Kidney (tissue), 22 donors: ENCODE measurements at places on chromosomes 3 and 15.

GRCh38 chr3:50123394-50124051, 31.6 kb upstream of the SEMA3F start:
- peak; percentile 16 for DNase-seq

DNA sequence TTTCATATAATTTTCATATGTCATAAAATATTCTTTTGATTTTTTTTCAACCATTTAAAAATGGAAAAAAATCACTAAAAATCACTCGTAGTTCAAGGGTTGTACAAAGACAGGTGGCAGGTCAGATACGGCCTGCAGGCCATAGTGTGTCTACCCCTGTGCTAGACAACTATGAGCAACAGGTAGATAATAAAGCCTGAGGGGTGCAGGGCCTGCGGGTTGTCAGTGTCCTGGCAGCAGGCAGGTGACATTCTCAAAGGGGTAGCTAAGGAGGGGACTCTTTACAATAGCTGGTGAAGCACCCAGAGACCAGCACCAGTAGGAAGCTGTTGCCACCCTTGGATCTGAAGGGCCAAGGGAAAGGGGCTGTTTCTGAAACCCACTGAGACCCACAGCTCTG, 34.4 kb downstream of the MINAR1 start:
- no peak for DNase-seq

DNA sequence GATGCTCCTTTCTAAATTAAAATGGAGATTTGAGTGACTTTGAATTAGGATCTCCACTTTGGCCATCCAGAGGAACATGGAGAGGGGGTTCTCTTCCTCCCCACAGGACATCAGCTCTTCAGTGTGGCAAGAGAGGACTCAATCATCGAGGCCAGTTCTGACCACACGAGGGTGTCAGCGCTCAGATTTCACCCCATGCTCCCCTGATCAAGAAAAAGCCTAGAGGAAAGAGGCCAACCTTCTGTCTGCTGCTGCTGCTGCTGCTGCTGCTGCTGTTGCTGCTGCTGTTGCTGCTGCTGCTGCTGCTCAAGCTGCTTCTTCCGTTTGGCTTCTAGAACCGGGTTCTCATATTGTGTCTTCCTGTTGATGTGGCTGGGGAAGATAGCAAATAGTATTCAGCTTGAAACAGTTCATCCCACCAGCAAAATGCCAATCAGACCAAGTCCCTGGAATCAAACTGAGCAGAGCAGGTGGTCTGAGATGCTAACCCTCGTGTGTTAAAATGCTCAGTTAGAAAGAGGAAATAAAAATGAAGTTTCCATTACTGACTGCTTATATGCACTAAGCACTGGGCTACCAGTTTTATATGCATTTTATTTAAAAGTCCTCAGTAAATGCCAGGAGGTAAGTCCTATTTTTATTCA, 599.0 kb downstream of the MAGI1 start:
- DNase-seq, result peak; percentile 78

- no peak for DNase-seq
Measured at GRCh38 chr15:65978110-65978509, 108.8 kb downstream of the RAB11A start.

GRCh38 chr3:4845882-4846281, 133.4 kb upstream of the BHLHE40 start:
- no peak for DNase-seq

DNA sequence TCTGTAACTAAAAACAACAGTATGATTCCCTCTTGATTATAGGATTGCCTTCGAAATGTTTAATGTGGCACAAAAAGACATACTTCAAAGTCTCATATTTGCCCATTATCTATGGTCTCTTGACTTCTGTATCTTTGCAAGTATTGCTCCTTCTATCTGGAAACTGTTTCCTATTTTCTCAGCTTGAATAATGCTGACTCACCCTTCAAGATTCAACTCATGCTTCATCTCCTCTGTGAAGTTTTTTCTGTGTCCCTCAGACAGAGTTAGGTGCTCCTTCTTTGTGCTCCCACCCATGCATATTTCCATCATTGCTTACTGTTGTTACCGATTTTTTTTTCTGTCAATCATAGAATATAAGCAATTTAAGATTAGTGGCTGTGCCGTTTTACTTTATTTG, 192.8 kb upstream of the ROBO1 start:
- DNase-seq, result no peak
